ENCODE measurements at places on chromosomes 7 and 10. TPM values are rescaled to one million over a fixed set of nuclear protein-coding genes. Genes with fewer than 3 reads are reported as not detected.

DNA sequence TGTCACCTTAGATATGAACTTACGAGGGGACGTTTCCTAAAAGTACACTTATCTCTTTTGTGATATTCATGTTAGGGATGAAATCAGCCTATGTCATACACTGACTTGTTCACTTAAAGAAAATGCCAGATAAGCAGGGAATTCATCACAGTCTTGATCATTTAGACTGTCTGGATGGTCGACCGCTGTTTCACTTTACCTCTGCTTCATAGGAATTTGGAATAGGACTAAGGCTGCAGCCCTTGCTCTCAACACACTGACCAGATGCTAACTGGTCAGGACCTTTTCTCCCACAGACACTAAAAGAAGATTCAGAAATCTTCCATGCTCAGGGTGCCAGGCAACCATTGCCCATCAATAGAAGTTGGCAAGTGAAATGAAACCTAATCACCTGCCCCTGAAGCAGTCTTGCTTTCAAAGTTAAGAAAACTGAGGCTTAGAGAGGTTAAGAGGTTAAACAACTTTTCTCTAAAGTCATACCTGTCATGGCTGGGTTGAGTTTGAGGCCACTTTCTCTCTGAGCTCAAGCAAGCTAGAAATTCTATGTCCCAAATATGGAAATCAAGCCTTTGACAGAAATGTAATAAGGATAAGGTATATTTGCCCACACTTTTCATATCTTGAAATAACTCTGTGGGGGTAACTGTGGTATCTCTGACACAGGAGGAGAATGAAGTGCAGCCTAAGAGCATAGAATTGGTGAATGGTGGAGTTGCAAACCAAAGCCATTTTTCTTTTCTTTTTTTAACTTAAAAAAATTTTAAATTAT is 77.1 kb downstream of the MAP3K8 start:
- no peak for DNase-seq

Gene PTPRZ1
- total RNA-seq, result not detected

DNA sequence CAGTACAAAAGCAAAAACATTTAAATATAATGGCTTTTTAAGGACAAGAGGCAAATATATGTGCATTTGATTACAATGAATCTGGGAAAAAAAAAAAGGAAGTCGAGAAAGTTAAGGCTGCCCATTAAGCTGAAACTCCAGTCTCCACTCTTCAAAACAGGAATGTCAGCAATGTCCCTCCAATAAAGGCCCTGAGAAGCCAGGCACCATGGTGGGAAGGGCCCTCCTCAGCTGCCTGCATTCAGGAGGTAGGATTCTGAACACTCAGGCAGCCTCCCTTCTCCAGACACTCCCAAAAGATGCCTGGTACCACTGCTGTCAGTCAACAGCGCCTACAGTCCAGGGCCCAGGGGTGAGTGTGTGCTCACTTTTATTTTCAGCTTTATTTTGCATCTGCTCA is 121.3 kb upstream of the MGMT start:
- DNase-seq, result no peak

- no peak for DNase-seq
These were observed 6.3 kb upstream of the NSMCE4A start for GRCh38 chr10:121981346-121981745.

- DNase-seq, result no peak
These were observed 23.0 kb downstream of the JCAD start for GRCh38 chr10:30036341-30036740.

GRCh38 chr10:72466018-72466417 is 111.3 kb upstream of the DNAJB12 start:
- DNase-seq, result no peak

DNA sequence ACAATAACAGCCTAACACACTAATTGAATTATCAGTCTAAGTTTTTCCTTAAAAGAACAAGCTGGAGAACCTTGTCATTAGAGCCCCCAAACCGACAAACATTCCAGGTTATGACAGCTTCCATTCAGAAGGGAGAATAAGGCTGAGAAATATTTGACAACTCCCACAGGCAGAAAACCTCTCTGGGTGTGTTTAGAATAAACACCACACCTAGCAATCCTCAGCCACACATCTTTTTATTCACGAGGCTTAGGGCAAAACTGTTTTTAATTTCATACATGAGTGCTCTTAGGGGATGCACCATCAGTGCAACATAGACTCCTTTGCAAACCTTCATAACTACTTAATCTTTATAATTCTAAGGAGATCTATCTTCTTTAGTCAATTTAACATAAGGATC is 24.2 kb downstream of the STN1 start:
- DNase-seq, result no peak

Gene ANKRD22
- 0.12 TPM for total RNA-seq

GRCh38 chr10:127154831-127155620 is 41.4 kb downstream of the INSYN2A start:
- DNase-seq, result no peak

Gene CHAT
- not detected for total RNA-seq

Gene TMEM168
- 20.4 TPM for total RNA-seq

Gene SPDYE2B
- total RNA-seq, result 0.19 TPM

Gene NEURL1
- 1.3 TPM for total RNA-seq
